ENCODE measurements at places on chromosomes 2 and 18.

DNA sequence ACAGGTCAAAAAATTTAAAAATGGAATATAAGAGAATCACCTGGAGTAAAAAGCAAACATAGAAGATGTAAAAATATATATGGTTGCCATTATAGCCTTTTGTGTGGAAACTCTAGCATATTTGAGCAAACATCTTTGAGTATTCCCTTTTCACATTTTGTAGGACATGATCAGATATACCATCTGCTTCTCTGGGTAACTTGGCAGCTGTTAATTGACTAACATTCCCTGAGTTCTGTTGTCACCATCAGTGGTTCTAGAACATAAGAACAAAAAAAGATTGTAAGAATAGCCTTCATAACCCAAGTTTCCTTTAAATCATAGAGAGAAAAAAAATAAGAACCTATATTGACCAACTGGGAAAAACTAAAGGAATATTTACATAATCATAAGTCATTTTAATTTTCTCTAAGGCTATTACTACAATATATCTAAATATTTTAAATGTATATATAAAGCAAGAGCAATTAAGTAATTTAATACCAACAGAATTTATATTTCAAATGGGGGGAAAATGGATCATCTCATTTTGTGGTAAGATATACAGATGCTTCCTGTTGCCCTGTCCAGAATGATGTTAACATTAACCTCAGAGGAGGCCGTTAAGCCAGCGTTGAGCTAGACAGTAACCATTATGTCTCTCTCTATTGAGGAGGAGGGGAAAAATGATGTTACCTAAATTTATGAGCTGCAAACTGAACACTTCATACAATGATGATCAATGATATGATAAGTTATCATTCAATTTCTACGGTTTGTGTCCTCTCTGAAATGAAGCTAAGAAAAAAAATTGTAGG is 9.8 kb upstream of the INO80D start:
- DNase-seq: no peak

GRCh38 chr2:117941693-117942092 is 72.2 kb downstream of the CCDC93 start:
- no peak for DNase-seq

DNA sequence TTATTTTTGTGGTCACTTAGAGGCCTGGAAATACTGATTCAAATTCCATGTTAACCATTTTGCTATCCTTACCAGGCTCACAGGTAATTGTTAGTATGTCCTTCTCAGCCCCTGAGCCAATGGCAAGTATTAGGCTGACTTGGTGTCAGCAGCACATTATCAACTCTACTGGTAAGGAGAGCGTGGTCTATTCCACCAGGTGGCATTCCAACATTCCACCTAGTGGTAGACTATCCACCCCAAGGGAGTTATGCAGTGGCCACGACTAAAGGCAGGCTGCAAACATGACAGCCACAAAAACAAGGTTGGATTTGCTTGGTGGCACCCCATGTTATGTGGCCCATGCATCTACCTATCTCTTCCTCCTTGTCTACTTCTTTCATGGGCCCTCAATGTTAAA is 31.8 kb upstream of the GCC2 start:
- no peak for DNase-seq

GRCh38 chr2:8244639-8245038 is 437.2 kb upstream of the ID2 start:
- no peak for DNase-seq

GRCh38 chr2:11710632-11711353 is 35.6 kb upstream of the LPIN1 start:
- peak; percentile 51 for DNase-seq

- no peak for DNase-seq
These were observed 10.1 kb downstream of the PAX3 start for GRCh38 chr2:222288590-222289277.

- DNase-seq: no peak
These were observed 54.5 kb downstream of the PTPN4 start for GRCh38 chr2:119814216-119814615.

GRCh38 chr2:183998041-183998796 is 600.1 kb upstream of the ZNF804A start:
- DNase-seq: no peak

- DNase-seq: no peak
These were observed 198.9 kb downstream of the NYAP2 start for GRCh38 chr2:225598426-225598825.

GRCh38 chr18:26901020-26901419 is 35.5 kb upstream of the AQP4 start:
- DNase-seq: no peak

DNA sequence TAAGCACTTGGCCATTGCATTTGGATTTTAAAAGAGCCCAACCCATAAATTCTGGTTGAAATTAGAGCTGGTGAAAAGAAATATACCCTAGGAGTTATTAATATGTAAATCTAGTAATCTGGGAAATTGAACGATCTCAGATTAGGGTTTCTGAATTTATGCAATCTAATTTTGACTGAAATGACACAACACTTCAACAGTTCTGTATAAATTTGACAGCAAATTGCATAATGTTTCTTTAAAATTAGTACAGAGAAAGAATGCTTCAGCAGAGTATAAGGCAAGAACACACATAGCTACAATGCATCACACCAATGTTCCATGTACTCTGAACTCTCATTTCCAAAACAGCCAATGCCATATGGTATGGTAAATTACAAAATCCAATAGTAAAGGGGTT is 201.5 kb upstream of the ITGA4 start:
- no peak for DNase-seq

GRCh38 chr2:147386284-147386683 is 458.5 kb upstream of the ACVR2A start:
- DNase-seq: no peak

- DNase-seq: peak; percentile 28
These were observed 283.6 kb downstream of the DYSF start for GRCh38 chr2:71736986-71737385.

DNA sequence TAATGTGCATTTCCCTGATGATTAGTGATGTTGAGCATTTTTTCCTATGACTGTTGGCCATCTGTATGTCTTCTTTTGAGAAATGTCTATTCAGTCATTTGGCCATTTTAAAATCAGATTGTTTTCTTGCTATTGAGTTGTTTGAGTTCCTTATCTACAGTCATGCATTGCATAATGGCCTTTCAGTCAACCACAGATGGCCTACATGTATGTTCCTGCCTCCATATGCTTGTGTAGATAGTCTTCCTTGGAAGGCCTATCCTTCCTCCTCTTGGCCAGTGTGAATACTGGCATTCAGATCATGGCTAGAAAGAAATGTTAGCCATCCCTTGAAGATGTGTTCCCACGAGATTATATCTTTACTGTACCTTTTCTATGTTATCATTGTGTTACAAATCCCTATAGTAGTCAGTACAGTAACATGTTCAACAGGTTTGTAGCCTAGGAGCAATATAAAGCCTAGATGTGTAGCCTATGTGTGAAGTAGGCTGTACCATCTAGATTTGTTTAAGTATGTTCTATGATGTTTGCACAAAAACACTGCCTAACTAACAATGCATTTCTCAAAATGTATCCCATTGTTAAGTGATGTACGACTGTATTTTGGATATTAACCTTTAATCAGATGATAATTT is 65.6 kb upstream of the CD302 start:
- no peak for DNase-seq

- no peak for DNase-seq
These were observed 140.9 kb downstream of the SH3RF3 start for GRCh38 chr2:109269706-109270504.

DNA sequence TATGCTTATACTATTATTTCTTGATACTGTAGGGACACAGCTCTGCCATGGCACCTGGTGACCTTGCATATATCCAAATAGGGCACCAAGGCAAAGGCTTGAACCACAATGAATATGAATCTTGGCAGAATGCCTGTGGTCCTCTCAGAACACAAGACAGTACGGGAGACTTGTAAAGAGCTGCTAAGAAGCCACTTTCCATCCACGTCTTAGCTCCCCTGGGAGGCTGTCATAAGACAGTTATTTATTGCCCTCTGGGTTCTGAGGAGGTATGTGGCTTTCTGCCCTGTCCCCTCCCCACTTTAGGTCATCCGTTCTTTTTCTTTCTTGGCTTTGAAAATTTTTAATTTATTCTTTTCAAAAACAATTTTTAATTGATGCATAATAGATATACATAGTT is 29.8 kb upstream of the MRPL33 start:
- DNase-seq: no peak

DNA sequence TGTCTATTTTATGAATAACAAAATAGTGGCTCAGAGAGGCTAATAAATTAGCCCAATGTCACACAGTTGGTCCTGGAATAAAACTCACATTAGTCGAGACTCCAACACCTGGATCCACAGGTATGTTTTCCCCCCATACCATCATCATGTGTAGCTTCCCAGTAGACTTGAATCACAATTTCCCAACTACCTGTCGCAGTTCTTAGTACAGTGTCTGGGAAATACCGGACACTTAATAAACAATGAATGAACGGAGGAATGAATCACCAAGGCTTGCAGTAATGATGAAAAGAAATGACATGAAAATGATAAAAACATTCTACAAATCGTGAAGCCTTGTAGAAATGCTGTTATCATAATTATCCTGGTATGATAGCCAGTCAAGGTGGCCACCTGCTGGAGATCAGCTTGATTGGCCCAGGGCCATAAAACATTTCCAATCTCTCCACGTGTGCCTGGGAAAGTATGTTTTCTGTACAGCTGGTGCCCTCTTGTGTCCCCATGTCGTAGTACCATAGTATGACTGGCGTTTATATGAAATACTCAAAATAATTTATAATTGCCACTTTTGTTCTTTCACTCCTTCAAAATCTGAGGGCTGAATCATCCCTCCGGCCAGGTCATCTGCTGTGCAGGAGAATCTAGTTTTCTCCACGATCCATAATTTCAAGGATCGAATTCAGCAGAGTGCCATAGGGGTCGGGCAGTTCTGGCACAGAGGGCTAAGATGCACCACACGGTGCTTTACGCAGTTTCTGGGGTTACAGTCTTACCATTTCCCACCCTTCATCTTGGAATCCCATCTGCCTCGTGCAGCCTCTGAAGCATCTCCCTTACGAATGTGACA is 95.4 kb downstream of the LAMA1 start:
- DNase-seq: peak; percentile 16

DNA sequence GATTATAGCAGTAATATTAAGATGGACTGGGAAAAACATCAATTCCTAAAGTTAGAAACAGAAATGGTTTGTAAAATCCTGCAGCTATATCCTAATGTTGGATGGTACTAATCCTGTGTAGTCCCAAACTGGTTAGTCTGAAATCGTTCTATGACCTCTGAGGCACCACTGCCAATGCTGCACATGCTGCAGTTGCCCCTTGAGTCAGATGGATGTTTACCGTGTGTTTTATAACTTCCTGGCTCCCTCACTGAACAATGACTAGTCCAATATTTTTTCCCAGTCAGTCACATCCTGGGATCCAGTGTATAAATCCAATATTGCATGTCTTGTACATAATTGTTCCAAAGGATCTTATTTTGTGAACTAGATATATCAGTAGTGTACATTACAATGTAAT is 226.7 kb upstream of the PKDCC start:
- DNase-seq: no peak

DNA sequence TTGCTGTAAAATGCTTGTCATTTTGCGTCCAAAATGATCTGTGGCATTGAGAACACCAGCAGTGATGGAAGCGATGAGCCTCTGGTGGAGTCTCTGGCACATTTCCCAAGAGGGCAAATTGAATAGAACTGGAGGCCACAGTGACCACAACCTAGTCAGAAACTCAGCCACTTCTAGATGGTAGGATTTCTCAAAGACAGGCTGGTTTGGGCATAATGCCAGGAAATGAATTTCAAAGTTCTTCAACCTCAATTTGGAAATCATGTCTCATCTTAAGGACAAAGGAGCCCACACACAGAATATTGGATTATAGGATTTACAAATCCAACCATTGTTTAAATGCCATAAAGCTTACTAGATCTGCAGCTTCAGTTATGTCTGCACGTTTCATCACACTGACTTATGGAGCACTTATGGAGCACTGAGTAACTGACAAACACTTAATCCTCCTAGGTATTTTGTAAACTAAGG is 132.1 kb downstream of the COL6A3 start:
- DNase-seq: peak; percentile 99

DNA sequence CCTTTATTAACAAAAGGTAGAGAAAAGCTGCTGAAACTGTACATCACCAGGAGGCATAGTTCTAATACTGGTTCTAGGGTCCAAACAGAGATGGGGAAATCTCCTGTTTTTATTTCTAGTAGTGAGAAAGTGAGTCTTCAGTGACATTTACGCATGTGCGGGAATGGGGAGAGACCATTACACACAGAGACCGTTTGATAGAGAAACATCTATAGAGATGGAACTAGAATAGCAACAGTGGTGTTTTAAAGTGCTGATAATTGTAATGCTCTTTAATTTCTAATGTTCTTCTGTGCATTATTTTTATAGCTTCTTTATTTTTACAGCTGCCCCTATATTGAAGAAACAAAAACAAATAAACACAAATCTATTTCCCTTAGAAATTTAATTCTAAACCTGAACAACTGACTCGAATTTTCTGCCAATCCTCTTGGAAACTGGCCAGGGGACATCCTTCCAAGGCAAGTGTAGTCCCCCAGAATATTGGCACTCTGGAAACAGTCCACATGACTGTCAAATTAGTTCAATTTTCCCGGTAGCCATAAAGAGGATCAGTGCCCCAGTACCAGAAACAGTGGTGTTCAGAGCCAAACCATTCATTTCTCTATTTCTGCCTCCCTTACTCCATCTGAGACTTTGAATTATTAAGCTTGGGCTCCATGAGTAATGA is 260.9 kb downstream of the ICOS start:
- DNase-seq: no peak

DNA sequence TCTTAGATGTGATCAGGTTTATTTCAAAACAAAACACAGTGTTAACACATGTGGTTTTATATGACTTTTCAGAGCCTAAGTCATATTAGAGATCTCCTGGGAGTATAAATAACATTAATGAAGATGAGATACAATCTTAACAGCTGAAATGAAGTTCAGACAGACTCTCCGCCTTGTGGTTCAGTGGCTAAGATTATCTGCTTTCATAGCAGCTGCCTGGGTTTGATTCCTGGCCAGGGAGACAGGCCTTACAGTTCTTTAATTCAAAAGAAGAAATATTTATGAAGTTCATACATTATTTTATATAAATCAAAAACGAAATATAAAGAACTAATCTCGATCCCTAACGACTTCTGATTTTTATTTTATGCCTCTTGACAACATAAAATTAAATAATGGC is 35.2 kb upstream of the TTC32 start:
- DNase-seq: no peak

DNA sequence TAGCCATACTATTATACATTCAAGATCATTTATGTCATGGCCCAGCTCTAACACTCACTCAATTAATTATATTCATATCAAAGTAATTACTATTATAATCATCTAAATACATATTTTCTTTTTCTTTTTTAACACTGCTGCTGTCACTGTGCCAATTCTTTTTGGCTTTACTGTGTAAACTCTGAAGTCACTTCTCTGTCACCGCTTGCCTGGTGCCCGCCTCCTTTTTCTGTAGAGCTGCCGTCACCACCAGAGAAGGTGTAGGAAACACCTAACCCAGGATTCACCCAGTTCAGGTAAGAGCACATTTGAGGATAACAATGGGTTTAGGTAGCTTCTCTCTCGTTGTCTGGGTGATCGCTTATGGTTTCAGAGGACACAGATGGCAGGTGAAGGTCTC is 93.3 kb downstream of the AOX1 start:
- no peak for DNase-seq

- no peak for DNase-seq
These were observed 9.4 kb upstream of the PRLH start for GRCh38 chr2:237556773-237557632.

- no peak for DNase-seq
These were observed 51.0 kb downstream of the KCNH7 start for GRCh38 chr2:162787616-162788015.
